ENCODE measurements at places on chromosomes 2 and 18. TPM values are rescaled to one million over a fixed set of nuclear protein-coding genes. Genes with fewer than 3 reads are reported as not detected.

FOXI3 gene
- not detected for total RNA-seq

EML6 gene
- 0.87 TPM for total RNA-seq

C2orf80 gene
- total RNA-seq: not detected

DNA sequence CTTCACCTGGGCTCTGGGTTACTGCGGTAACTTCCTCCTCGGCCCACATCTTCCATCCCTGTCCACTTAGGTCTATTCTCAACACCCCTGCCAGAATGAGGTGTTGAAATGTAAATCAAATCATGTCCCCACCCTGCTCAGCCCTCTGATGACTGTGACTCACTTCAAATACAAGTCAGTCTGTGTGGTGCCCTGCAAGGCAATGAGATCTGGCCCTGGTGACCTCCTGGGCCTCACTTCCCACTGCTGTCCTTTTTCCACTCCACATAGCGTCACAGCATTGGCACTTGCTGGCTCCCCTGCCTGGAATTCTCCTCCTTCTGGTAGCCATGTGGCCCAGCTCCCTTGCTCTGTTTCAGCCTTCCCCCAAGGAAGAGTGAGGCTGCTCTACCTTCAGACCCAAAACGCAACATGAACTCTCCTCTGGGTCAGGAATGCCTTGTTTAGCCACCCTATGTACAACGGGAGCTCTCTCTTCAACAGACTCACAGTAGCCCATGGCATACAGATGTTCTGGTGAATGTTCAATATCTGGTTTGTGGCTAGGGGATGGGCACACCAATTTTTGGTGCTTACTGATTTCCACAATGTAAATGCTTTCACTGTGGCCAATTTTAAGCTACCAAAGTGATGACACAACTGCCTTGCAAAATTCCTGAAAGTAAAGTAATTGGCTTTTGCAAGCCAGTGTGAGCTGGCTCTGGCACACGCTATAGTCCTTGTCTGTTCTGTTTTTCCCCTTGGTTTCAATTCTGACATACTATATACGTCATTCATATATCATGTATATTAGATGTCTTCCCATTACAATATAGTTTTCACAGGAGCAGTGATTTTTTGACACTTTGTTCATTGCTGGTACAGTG is 550.3 kb upstream of the HS6ST1 start:
- DNase-seq: no peak

DNA sequence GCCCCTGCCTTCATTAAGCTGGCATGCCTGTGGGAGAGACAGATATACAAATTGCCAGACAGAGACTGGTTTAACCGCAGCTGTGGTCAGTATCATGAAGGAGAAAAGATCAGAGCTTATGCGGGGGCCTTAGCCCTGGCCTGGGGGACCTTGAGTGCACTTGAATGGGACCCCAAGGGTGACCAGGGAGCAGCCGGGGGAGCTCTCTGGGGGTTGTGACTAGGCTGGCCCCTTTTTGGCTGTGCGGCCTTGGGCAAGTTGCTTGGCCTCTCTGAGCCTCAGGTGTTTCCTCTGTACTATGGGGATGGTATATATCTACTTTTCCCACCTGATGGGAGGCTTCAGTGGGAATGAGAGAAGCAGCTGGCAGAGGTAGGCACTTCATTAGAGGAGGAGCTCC is 35.7 kb downstream of the INHBB start:
- no peak for DNase-seq

DNA sequence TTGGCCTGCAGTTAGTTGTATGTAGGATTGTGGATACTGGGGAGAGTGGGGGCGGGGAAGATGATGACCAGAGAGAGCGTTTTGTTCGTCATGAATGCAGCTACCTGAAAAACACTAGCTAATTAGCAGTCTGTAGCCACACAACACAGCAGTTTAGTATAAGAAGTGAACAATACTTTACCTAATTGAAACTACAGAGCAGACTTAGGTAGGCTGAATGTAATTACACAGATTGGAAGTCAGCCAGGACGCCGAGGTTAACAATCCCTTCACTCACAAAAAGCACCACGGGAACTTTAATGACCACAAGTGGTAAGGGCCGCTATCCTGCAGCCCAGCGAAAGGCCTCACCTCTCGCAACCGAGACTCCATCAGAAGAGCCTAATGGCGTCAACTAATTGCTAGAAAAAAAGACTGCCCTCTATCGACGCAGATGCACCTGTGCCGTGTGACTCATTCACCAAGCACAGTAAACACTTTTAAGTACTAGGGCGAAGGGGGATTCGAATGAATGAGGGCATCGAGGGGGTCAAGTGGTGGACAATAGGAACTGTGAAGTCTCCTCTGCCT is 591.0 kb downstream of the ARHGAP15 start:
- no peak for DNase-seq

DNA sequence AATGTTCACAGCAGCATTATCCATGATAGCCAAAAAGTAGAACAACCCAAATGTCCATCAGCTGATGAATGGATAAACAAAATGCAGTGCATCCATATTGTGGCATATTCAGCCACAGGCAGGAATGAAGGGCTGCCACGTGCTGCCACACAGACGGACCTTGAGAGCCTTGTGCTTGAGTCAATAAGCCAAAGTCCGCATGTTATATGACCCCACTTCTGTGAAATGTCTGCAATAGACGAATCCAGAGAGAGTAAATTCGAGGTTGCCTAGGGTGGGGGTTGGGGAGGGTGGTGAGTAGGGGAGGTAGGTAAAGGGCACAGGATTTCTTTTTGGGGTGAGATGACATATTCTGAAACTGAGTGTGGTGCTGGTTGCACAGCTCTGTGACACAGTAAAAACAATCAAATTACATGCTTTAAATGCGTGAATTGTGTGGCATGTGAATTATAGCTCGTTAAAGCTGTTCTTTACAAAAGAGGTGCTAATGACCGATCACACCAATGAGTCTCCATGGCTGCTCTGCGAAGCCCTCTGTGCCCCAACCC is 38.9 kb upstream of the LDLRAD4 start:
- no peak for DNase-seq

DNA sequence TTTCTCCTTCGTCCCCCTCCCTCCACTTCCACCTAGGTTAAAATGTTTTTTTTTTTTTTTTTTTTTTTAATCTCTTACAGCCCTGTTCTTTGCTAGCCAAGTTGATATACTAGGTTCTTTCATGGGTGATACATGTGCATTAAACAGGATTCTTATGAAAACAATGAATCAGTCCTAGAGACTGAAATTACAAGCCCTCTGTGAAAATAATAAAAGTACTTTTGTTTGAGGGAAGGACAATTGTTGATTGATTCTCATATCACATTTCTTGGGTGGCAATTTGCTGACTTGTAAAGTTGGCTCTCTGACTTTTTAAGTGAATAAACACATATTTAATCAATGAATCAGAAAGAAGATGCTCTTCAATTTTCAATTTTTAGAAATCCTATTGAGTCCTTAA is 639.9 kb downstream of the LRP1B start:
- DNase-seq: no peak

DNA sequence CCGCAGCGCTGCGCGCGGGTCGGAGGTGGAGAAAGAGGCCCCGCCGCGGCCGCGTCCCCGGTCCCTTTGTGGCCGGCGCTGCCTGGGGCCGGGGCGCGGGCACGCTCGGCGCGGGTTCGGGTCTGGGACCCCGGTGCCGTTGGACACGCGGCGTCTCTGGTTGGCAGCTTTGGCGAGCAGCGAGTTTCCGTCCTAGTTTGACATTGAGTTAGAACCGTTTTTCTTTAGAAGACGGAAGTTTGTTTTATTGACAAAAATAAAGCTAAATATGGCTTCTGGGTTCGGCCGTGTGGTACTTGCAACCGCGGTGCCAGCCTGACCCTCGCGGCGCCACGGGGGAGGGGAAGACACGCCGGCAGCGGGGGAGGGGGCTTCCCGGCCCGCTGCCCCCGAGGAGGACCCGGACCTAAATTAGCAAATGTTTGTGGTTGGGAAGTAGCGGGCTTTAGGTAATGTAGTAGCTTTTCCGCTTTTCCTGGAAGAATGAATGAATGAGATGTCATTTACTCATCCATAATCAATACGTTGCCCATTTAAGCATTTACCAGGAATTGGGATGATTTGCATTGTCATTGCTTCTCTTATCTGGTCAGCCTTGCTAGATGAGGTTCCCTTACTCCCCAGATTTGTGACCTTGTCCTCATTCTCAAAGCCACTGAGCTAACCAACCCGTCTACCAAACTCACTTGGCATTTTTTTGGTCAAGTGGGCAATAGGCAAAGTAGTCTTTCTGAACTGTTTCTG is 530 bp downstream of the GALNT1 start:
- DNase-seq: no peak

- DNase-seq: no peak
Observed at GRCh38 chr2:10254373-10255188, 48.1 kb upstream of the HPCAL1 start.

DNA sequence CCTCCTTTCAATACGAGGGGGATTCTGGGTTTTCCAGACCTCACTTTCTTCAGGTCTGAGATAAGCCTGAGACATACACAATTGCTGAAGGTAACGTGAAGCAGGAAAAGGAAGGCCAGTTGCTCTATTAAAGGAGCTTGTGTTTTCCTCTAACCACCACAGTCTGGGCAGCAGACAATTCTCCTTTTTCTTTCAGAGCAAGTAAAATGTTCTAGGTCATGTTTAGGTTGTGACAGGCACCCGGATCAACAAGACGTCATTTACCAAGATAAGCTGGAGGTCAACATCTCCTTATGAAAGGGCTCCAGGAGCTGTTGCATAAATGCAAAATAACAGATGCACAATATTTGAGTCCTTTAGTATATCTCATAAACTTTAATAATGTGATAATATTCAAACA is 148.1 kb downstream of the SLC8A1 start:
- DNase-seq: no peak

GRCh38 chr2:171387052-171387451 is 46.7 kb downstream of the METTL8 start:
- DNase-seq: no peak

- DNase-seq: no peak
Observed at GRCh38 chr2:168365094-168365621, 90.9 kb upstream of the CERS6 start.

GRCh38 chr2:44713170-44713569 is 228.3 kb upstream of the SIX3 start:
- no peak for DNase-seq

DNA sequence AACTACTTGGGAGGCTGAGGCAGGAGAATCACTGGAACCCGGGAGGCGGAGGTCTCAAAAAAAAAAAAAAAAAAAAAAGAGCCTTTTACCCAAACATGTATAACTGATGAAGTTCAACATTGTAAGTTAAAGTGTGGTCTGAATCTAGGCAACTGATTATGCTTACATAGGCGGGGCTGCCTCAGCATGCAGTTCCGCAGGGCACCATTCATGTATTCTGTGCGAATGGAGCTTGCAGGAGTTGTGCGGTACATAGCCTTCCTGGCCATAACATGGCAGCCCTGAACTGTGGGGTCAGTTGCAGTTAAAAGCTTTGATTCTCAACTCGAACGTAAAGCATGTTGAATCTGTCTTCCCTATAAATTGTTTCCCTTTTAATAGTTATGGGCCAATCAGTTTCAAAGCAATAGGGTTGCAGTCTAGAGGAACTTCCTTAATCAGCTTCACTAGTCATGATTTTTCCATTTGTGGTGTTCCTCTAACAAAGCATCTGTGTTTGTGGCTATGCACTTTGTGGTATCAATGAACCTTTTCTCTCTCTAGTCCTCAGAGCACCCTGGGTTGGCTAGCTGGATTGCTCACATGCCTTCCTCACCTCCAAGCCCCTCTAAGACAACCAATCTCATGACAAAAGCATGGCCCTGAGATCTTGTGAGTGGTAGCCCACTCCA is 30.6 kb upstream of the CEP68 start:
- DNase-seq: no peak

GRCh38 chr18:74905247-74905646 is 303.7 kb downstream of the PTGR3 start:
- DNase-seq: no peak

DNA sequence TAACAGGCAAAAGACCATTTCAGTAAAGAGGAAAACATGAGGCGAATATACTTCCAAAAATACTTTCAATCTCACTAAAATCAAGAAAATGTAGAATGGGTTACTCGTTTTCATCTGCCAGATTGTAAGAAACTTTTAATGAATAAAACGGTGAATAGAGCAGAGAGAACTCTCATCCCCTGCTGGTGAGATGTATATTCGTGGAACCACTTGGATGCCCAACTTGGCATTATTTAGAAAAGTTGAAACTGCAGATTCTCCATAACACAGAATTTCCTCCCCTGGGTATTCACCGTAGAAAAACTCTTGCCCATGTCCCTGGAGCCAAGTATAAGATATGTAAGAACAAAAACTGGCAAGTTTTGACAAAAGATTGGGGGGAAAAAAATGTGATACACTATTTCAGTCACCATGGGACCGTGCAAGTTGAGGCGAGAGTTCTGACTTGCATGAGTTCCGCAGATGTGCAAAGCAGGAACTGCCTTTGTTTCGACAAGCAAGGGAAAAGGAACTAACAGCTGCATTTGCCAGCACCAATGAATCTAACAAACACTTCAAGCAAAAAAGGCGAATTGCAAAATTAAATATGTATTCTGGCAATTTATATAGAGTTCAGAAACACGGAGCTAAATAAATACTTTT is 14.8 kb downstream of the TIMM21 start:
- no peak for DNase-seq

CCDC148 gene
- 2.5 TPM for total RNA-seq

PLGLB1 gene
- total RNA-seq: 3.6 TPM

GRCh38 chr18:51091270-51091669 is 61.3 kb downstream of the SMAD4 start:
- DNase-seq: no peak

- DNase-seq: no peak
Observed at GRCh38 chr18:76457957-76458356, 37.1 kb downstream of the ZNF516 start.

DNA sequence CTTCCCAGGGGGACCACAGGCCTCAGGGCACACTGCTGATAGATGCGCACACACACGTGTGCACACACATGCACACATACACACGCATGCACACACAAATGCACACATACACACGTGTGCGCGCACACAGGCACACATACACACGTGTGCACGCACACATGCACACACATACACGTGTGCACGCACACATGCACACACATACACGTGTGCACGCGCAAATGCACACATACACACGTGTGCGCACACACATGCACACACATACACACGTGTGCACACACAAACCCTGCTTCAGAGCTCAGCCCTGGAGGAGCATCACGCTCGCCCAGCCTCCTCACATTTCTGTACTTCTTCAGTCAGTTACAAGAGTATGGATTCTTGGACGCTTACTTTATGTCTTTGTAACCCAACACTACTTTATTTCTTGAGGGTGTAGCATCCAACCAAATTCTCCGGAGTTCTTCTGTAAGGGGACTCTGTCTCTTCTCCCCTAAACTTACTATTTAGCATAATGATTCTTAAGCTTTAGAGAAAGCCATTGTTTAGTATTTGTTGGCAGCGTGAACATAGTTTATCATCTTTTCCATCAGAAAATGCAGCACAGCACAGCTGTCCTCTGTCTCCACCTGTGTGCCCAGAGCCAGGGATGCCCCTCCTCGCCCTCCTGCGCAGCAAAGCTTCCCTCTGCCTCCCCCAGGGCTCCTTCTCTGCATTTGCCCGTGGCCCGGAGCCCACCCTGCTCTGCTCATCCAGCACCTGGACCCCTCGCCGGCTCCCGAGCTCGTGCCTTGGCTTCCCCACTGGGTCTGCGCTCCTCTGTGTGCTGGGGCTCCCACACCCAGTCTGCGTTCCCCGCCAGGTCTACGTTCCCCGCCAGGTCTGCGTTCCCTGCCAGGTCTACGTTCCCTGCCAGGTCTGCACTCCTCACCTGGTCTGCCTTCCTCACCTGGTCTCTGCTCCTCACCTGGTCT is 74.4 kb upstream of the CTDP1 start:
- no peak for DNase-seq

UGT1A10 gene
- total RNA-seq: not detected

- no peak for DNase-seq
Observed at GRCh38 chr2:192579965-192580700, 385.4 kb upstream of the TMEFF2 start.

PRKAG3 gene
- total RNA-seq: not detected

GRCh38 chr2:203730076-203730729 is 23.8 kb downstream of the CD28 start:
- no peak for DNase-seq
